Inflammatory macrophage treated with lipopolysaccharide for 4 hours (primary cell): ENCODE measurements at places on chromosomes 1 and 21.

DNA sequence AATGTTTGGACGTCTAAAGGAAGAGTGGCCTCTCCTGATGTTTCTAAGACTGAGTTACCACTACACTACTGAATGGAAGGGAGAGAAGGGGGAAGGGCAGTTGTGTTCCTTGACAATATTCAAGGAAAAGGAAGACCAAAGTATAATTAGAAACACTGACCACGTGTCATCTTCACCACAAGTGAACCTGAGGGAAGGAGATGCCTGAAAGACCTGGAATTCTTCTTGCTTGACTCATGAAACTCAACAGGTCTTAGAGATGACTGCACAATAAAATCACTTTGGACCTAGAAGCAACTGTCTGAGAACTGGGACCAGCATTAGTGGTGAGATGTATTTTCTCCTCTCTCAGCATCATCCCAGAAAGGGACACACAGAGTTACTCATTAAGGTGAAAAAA is 56.7 kb downstream of the PTPN14 start:
- no peak for DNase-seq

GRCh38 chr1:47962750-47963492 is 34.3 kb downstream of the TRABD2B start:
- DNase-seq: no peak

DNA sequence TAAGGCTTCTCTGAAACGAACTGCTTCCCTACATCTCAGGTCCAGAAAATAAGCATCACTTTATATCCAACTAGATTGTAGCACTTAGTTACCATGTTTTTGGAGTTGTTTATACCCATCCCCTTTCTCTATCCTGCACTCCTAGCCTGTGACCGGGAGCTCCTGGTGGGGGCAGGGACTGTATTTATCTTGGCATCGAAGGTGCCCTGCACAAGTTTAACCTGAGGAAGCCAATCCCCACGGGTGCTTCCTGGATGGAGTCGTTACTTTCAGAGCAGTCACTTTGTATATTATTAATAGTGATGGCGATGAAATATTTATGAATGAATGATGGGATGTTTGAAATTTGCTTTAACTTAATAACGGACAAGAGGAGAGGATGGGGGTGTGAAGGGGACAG is 73.9 kb downstream of the KLHDC7A start:
- no peak for DNase-seq

- DNase-seq: peak; percentile 25
Observed at GRCh38 chr1:42176902-42177519, 12.5 kb upstream of the GUCA2A start.

DNA sequence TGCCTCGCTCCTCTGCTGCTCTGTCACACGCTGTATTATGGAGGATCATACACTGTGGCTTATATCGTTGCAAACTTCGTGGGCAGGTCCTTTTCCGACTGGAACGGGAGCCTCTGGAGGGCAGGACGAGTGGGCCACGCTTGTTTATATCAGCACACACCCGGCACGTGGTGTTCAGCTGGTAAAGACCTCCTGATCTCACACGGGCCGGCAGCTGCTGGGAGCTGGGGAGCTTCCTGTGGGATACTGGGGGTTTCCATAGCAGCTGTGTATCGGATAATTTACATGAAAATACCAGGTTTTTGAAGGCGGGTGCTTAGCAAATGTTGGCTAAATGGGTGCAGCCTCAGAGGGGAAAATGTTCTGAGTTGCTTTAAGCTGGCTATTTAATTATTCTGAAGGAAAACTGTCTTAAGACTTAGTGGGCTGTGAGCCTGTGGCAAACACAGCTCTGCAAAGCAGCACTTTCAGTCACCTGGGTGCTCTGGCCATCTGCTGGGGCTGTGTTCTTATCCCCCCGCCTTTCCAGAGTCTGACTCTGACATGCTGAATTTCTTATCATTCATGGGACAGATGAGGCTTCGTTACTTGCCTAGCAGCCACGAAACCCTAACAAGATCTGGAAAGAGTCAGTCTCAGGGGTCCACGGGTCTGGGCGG is 103.6 kb upstream of the GCLM start:
- DNase-seq: no peak
